ENCODE measurements at places on chromosomes 5 and 9. TPM values are rescaled to one million over a fixed set of nuclear protein-coding genes. Genes with fewer than 3 reads are reported as not detected.

Gene C5orf63
- 7.7 TPM for total RNA-seq

Gene SOHLH1
- total RNA-seq: not detected

Gene FOXD4L3
- not detected for total RNA-seq

Gene GSN
- 24.5 TPM for total RNA-seq

Gene ACTBL2
- not detected for total RNA-seq

Gene CMYA5
- 0.82 TPM for total RNA-seq

Gene ZNF483
- total RNA-seq: 37.1 TPM

Gene IRX2
- under 0.01 TPM for total RNA-seq

DNA sequence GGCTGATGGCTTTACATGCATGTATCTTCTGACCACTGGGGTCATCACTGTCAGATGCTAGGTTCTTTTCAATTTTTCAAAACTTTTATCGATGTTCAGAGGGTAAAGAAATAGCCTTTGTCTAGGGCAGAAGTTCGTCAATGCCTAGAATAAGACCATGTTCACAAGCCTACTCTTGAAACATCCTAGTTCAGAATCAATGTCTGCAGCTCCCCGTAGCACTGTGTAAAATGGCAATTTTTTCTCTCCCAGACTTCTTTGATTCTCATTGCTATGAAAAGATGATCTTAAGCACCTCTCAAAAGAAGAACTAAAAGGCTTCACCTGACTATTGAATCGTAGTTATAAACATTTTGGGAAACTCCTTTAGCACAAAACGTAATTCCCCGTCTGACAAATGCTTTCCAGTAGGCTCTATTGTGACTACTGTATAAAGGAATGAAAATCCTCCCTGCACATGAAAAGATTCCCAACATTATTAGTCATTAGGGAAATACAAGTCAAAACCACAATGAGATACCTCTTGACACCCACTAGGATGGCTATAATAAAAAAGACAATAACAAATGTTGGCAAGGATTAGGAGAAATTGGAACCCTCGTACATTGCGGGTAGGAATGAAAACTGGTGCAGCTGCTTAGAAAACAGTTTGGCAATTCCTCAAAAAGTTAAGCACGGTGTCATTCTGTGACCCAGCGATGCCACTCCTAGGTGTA, 263.5 kb downstream of the ARHGAP26 start:
- no peak for DNase-seq

DNA sequence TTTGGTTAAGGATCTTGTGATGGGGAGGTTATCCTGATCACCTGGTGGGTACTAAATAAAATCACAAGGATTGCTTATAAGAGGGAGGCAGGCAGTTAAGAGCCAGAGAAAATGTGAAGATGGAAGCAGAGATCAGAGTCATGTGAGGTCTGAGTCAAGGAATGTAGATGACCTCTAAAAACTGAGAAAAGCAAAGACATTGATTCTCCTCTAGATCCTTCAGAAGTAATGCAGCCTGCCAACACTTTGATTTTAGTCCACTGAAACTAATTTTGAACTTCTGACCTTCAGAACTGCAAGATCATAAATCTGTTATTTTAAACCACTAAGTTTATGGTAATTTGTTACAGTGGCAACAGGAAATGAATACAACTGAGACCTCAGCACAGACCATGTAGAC, 499.0 kb downstream of the GADD45G start:
- DNase-seq: no peak

- no peak for DNase-seq
Observed at GRCh38 chr5:93717162-93717561, 24.2 kb downstream of the POU5F2 start.

DNA sequence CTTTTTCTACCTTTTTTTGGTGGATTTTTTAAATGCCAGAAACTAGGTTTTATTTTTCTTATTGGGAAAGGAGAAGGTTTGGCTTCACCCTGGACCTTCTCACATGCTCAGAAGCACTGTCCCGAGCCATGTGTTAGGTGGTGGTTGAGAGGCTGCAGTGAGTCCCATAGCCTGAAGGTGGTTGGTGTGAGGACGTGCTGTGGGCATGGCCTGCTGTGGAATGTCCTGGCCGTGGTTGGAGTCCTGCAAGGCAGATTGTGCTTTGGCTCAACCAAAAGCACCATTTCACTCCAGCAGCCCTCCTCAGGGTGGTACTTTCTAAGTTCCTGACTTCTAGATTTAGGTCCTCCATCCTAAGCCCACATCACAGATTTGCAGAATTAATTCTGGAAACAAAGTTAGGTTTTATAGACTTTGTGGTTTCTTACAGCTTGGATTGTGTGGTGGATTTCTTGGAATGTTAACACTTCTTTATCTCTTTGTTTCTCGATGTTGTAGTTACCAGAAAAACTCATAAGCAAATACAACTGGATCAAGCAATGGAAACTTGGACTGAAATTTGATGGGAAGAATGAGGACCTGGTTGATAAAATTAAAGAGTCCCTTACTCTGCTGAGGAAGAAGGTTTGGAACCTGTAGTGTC, 22.6 kb downstream of the OTULIN start:
- no peak for DNase-seq

GRCh38 chr9:25857147-25857546, 178.9 kb upstream of the TUSC1 start:
- DNase-seq: no peak

DNA sequence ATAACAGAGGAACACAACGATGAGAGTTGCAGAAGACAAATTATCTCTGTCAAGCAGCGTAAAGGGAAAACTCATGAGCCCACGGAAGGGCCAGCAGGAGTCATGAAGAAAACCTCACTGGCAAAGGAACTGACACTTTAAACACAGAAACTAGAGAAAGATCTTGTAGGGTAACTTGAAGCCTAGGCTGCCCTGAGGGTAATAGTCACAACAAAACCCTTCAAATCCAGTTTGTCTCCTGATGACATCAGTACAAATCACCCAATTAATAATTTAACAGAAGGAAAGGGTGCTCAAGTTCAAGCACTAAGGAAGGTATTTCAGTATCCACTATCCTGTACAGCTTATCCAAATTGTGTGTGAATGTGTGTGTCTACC, 549.1 kb downstream of the MTRR start:
- DNase-seq: no peak

DNA sequence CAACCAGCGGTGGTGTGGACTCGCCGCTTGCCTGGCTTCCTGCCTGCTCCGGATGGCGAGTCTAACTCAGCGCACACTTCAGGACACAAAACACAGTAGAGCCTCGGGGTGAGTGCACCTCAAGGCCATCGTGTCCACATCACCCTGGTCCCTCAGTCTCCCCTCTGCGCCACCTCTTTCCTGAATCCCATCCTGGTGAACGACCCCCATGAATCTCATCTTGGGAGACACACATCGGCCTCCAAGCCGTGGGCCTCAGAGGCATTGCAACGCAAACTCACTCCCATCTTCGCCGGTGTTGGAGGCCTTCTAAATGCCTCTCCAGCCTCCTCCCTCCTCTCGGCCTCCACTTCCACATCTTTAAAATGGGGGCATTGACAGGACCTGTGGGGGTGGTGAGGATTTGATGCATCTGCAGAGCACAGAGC, 124.3 kb downstream of the COL23A1 start:
- DNase-seq: no peak

DNA sequence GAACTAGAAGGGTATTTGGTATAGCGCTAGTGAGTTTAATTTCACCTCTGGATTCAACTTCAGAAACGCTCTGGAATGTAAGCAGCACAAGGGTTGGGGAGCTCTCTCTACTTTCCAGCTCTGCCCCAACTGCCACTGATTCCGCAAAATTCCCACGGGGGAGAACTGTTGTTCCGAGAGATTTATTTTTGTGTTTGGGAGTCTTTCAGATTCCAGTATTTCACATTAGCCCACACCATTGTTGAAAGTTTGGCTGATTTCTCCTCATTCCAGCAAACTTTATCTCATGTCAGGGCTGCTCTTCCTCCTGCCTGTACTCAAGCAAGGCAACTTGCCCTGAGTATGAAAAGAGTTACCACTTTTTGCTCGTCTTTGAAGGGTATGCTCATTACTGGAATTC, 198.5 kb upstream of the EGFLAM start:
- DNase-seq: no peak

GRCh38 chr5:79686799-79687198, 2.8 kb upstream of the CMYA5 start:
- no peak for DNase-seq

GRCh38 chr5:154334406-154335064, 111.3 kb upstream of the SAP30L start:
- no peak for DNase-seq

DNA sequence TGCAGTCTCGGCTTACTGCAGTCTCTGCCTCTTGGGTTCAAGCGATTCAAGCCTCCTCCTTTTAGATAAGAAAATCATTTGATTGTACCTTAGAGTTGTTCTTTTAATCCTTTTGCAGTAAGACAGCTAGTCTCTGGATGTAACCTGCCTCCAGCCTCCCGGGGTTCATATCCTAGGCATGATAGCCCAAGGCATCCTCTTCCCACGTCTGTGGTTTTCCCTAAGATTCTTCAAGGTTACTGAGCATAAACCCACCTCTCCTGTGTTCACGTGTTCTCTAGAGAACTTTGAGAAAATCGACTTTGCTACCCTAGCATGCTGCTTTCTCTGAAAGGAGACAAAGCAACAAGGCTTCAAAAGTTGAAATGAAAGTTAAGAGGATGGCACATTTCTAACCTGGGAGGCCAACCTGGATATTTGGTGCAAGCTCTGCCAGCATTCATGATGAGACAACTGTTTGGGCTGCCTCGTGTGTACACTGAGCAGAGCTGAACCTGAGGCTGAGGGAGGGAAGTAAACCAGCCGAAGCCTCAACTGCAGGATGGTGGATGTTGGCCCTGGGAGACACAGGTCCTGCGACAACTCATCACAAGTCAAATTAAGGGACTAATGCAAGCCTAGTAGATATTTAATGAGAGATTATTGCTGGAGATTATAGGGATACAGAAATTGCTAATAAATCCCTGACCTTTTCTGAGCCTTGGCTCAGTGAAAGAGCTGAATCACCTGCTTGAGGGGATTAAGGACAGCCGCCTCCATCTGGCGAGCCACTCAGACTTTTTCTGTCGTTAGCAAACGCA, 261.8 kb downstream of the ARHGAP26 start:
- DNase-seq: no peak

GRCh38 chr5:169706071-169706470, 69.0 kb downstream of the DOCK2 start:
- no peak for DNase-seq

GRCh38 chr9:32348106-32348695, 36.2 kb upstream of the ACO1 start:
- DNase-seq: no peak

GRCh38 chr9:99954819-99955218, 48.4 kb downstream of the STX17 start:
- DNase-seq: no peak

All from frontal cortex (tissue), 4 donors.